ENCODE measurements at places on chromosomes 2 and 18.

GRCh38 chr2:20042531-20042930 lies 8.9 kb downstream of the LAPTM4A start:
- DNase-seq, result no peak

DNA sequence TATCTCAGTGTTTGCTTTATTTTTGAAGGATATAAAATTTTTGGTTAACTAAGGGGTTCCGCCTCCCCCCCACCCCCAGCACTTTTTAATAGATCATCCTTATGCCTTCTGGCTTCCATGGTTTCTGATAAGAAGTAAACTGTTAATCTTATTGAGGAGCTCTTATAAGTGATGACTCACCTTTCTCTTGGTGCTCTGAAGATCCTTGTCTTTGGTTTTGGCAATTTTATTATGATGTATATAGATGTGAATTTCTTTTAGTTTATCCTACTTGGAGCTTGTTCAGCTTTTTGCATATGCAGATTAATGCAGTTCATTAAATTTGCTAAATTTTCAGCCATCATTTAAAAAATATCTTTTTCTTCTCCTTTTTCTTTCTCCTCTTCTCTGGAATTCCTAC lies 91.7 kb upstream of the CTAGE1 start:
- DNase-seq, result no peak

GRCh38 chr2:227881866-227882517 lies 10.6 kb downstream of the DAW1 start:
- no peak for DNase-seq

DNA sequence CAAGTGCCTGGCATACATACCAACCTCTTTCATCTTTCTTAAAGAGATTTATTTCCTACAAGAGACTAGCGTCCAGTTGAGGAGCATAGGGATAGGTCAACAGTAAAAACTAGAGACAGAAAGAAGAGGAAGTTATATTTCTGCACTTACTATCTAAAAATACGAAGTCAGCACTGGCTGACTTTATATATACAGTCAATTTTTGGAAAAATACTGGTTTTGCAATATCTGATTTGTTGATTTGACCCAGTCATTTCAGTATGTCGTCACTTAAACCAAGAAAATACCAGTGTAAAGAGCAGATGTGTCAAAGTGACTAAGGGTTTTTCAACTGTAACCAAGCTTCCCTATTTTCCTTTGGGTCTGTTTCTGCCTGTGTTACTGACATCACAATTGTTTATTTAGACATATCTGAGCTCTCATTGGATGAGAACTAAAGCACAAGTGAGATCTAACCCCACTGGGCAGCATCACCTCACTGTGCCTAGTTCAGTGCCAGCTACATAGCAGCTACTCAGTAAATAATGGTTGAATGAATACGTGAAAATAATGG lies 23.0 kb downstream of the CYTIP start:
- no peak for DNase-seq

GRCh38 chr18:76909439-76909838 lies 87.1 kb downstream of the ZNF236 start:
- no peak for DNase-seq

GRCh38 chr2:135791418-135792190 lies 45.4 kb downstream of the LCT start:
- no peak for DNase-seq

DNA sequence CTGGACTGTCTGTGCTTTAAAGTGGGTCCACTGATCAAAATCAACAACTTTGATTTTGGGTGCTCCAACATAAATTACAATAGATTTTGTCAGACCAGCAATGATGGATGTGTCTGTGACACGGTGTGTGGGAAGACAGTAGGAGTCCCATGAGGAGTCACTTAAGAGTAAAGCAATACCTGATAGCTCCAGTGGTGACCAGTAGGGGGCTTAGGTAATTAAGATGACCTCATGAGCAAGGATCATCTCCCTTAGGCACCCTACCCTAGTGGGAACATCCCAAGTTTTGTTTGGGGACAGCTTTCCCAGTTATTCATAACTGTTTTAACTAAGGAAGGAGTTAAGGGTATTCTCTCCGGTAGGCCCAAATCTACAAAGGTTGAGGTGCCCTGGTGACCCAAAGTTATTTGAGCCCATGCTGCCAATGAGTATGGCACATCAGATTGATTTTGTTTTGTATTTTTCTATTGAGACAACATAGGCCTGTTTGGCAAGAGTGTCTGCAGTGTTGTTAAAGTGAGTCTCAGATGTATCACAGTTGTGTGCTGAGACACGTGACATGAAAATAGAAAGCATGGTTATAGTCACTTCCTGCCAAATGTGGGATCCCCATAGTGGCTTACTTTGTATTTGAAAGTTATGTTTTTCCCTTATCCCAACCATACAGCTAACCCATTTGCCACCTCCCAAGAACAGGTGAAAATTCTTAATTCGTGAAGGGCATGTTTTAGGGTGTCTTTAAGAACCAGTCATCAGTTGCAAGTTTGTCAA lies 1337.6 kb upstream of the SLC39A10 start:
- no peak for DNase-seq

DNA sequence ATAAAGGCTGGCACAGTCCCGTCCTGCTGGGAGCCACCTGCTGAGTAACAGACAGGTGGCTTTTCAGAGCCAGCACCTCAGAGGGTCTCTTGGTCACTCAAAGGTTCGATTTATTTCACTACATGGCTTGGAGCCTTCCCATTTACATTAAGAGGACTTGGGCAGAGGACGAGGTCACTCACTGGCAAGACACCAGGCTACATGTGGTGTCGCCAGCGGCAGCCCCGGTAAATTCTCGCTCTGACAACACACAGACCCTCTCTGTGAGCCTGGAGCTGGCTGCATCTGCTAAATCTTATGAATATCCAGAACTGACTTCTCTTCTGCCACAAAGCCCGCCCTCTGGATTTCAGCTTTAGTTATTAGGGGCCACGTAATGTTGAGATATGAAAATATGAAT lies 254.7 kb downstream of the VAPA start:
- no peak for DNase-seq

- DNase-seq, result no peak
These were observed 7.2 kb upstream of the DAW1 start for GRCh38 chr2:227864161-227864756.

DNA sequence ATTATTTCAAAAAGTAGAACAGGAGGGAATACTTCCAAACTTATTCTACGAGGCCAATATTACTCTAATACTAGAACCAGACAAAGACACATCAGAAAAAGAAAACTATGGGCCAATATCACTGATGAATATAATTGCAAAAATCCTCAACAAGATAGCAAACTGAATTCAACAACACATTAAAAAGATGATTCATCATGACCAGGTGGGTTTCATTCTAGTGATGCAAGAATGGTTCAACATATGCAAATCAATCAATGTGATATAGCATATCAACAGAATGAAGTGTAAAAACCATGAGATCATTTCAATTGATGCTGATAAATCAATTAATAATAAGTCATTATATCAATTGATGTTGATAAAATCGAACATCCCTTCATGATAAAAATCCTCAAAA lies 22.4 kb upstream of the EML6 start:
- DNase-seq, result no peak

- no peak for DNase-seq
These were observed 393.9 kb upstream of the ACVR2A start for GRCh38 chr2:147450661-147451510.

Data from NCI-H1694 treated with DMSO at 0.1 percent for 48 hours (cell line).